Fibroblast of mammary gland (primary cell): ENCODE measurements at places on chromosomes 1 and 21.

DNA sequence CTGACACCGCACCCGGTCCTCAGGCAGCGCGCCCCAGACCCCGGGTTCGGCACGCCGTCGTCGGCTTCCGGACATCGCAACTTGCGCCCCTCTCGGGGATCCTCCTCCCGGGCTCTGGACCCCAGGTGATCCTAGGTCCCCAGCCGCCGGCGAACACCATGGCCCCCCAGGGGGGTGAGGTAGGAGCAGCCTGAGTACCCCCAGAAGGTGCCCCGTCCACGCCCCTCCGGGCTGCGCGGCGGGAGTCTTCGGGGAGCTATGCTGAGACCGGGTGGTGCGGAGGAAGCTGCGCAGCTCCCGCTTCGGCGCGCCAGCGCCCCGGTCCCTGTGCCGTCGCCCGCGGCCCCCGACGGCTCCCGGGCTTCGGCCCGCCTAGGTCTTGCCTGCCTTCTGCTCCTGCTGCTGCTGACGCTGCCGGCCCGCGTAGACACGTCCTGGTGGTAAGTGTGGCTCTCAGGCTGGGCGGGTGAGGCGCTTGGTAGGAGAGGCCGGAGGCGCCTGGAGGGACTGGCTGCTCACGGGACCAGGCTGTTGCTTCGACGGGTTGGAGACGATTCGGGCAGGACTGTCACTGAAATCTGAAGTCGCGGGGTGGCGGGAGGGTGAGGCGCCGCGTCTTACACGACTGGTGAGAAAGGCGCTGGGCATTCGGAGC, 367 bp downstream of the WNT2B start:
- DNase-seq = no peak

DNA sequence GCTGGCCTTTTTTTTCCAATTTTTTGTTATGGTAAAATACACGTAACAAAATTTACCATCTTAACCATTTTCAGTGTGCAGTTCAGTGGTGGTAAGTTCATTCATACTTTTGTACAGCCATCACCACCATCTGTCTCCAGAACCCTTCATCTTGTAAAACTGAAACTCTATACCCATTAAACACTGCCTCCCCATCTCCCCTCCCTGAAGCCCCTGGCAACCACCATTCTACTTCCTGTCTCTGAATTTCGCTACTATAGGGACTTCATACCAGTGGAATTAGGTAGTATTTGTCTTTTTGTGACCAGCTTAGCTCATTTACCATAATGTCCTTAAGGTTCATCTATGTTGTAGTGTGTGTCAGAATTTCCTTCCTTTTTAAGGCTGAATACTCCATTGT, 8.7 kb downstream of the PKNOX1 start:
- no peak for DNase-seq

GRCh38 chr1:71956613-71957285, 325.6 kb downstream of the NEGR1 start:
- peak; percentile 2 for DNase-seq

- DNase-seq = no peak
Measured at GRCh38 chr1:4571263-4571662, 83.1 kb upstream of the AJAP1 start.

GRCh38 chr1:18800258-18800657, 59.2 kb downstream of the TAS1R2 start:
- DNase-seq = no peak

DNA sequence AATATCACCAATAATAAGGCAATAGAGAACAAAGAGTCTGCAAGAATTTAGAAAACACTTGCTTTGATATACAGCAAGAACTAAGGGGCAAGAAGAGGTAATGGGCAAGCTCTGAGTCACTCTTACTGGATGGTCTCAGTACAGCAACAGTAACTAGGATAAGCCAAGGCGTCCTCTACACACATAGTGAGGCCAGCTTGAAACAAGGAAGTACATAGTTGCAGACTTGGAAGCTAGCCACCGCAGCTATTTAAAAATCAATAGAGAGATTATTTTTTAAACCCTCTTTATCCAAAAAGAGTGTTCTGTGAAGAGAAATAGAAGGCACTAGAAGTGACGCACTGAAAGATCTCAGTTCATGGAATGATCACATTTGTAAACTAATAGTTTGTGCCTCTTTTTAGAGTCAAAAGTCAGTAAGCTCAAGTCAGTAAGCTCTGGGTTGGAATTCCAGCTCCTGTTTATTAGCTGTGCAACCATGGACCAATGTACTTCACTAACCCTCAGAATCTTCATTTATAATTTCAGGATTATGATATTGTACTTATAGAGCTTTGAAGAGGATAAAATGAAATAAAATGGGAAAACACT, 118.6 kb downstream of the AKT3 start:
- no peak for DNase-seq

DNA sequence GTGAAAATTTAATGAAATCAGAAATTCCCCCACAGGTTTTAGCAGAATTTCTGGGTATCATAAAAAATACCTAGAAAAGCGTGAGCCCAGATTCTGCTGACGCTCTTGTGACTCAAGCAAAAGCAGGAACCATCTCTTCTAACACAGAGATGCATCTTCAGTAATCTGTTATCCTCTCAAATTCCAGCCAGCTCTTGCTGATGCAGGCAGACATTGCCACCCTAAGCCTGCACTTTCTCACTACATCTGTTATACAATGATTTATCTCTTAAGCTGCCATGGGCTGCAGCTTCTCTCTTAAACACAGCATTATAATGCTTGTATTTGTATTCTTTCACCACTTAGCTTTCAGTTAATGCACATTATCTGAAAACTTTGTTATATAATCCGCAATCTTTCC, 113.0 kb upstream of the RGS1 start:
- DNase-seq = no peak

- no peak for DNase-seq
Measured at GRCh38 chr1:74266001-74266400, 30.8 kb downstream of the TNNI3K start.

DNA sequence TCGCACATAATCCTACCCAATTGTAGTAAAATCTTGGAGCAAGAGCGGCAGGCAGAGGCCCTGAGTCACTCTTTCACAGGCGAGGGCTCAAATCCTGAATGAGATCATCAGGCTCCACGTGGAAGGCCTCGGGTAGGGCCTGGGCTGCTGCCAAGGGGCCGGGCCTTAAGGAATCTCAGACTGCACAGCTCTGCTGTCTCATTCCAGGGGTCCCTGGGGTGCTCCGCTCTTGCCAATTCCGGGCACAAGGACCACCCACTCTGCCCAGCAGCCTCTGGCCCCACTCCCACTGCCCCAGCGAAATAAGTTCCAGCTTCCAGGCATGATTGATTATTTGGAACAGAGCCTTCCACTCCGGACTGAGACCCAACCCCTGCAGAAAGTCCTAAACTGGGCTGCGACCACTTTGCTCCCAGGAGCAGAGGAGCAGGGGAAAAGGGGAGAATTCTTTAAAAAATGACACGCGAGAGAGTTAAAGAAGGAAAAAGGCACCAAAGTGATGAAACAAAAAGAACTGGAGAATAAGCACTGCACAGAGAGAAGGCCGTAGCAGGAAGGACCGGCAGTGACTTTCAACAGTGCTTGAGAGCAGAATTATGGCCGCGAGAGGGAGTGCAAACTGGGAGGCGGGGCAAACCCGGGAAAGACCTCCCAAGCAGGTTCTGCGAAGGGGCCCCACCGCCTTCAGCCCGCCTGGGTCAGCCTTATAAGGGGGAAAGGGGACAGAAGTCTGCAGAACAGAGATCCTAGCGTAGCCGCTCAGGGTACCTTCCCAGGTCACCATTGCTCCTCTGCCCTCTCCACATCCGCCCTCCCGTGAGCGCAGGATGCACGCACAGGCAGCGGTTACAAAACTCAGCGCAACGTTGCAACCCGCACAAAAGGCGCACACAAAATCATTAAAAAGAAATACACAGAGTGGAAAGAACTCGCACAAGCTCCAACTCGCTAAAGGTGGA, 2.0 kb downstream of the ADAMTS1 start:
- DNase-seq = peak; percentile 97

- no peak for DNase-seq
Measured at GRCh38 chr1:216224233-216224632, 199.0 kb downstream of the USH2A start.

DNA sequence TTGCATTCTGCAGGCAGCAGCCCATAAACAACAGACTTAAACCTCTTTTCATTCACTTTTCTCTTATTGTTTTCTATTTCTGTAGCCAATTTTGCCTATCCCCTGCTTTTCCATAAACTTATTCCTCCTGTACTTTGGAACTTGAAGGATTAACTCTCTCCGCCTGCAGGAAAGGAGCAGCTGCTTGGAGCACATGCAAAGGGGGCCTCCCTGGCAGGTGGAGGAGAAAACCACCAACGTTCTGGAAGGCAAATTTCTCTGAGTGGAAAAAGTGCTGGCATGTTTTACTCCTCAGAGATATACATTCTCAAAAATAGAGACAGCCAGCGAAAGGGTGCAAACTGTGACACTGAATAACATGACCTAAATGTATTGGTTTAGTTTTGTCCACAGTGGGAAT, 33.6 kb downstream of the RGS21 start:
- no peak for DNase-seq

DNA sequence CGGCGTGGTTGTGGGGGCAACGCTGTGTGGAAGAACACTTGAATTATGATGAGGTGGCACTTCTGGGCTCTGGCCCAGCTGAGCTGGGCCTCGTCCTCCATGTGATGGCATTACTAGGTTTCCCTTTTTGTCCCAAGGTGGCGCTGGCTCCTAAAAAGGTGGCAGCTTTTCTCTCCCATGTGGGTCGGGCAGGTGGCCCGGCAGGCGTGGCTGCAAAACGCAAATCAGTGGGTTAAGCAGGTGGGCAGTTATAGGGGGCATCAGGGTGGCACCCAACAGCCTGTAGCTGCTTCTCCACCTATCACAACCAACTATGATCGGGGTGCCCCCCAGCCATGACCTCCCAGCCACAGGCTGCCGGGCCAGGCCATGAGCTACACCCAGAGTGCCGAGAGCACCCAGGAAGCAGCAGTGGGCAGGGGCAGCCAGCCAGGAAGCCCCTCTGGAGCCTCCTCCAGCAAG, 59.6 kb downstream of the KCNAB2 start:
- DNase-seq = no peak

- no peak for DNase-seq
Measured at GRCh38 chr1:199009447-199009846, 370.6 kb downstream of the PTPRC start.

DNA sequence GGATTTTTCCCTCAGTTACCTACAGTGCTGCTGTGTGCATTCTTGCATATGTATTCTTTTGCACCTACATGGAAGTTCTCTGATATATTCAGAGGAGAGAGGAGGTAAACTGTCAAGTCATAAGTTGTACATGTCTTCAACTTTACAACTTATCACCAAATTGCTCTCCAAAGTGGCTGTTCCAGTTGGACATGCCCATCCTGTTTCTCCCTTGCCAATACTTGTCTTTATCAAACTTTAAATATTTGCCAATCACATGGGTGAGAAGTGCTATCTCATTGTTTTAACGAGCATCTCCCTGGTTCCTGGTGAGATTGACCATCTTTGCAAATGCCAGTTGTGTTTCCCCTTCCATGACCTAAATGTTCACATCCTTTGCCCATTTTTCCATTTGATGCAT, 88.2 kb downstream of the KIF26B start:
- no peak for DNase-seq

- peak; percentile 57 for DNase-seq
Measured at GRCh38 chr1:170660871-170661645, 2.9 kb upstream of the PRRX1 start.

DNA sequence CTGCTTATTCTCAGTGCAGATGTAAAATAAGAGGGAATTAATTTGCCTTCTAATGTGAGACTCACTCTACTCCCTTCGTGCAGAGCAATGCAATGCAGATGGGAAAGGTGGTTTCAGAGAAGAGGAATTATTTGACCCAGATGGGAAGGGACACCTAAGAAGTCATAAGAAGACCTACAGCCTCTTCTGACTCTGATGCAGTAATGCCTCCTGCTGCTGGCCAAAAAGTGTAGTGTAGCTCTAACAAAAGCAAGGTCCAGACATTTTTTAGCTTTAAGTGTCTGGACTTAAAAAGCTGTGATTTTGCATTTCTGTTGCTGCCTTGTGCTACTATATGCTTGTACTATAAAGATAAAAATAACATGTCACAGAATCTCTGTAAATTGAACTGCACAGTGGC, 501.4 kb downstream of the TTLL7 start:
- peak; percentile 29 for DNase-seq

DNA sequence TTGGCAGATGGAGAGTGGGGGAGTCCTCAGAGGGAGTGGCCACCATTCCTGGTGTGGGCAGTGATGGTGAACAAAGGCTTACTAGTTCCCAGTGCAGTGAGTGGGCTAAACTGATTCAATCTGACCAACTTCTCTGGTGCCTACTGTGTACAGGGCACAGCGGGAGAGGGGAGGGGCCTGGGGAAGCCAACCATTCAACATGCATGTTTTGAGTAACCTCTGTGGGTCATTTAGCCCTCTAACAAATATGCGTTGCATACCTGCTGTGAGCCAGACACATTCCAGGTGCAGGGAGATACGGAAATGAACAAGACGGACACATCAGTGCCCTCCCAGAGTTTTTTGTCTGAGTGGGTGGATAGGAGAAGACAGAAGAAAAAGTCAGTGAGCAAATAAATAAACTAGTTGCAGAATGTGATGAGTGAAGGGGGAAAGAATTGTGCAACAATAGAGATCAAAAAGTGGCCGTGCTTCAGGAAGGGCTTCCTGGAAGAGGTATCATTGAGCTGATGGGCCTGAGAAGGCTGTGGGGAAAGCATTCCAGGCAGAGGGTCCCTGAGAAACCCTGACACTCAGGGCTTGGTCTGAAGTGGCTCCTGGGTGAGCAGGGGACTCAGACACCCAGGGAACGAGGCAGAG, 78.8 kb downstream of the EPHB2 start:
- no peak for DNase-seq

DNA sequence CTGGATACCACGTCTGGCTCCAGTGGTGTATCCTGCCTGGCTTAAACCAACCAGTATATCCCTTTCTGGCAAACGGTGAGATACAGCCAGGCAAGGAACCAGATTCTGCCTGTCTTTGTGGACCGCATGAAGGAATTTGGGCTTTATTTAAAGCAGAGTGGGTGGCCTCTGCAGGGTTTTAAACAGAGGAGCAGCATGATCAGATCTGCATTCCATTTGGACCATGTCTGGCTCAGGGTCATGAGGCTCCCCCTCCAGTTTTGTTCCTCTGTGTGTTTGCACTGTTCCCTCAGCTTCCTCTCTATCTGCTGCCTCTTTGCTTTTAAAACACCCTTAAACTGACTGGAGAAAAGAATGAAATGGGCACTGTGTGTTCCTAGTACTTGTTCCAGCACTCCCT, 195.0 kb downstream of the GIPC2 start:
- no peak for DNase-seq

DNA sequence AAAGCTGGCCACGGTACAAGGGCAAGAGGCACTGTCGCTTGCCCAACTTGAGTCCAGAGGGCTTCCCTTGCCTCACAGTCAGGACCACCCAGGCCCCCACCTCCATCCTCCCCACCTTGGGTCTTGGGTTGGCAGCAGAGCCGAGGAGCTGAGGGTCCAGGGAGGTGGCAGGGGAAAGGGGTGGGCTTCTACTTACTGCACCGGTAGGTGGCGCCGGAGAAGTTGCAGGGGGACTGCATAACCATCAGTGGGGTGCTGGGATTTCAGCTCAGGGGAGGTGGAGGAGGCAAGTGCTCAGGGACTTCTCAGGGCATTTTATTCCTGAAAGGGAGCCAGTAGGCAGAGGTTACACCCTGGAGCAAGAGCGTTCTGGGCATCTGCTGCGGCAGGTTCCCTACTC, 44.0 kb downstream of the TRIM62 start:
- peak; percentile 26 for DNase-seq
